Endothelial cell of umbilical vein (primary cell): ENCODE measurements at places on chromosomes 1 and 21.
A peak's percentile ranks its signal among the peaks of the same experiment; 100 is the strongest.

- DNase-seq, result peak; percentile 61
Measured at GRCh38 chr1:41726899-41727748, 191.6 kb downstream of the HIVEP3 start.

GRCh38 chr1:55053265-55053954 is 14.1 kb downstream of the PCSK9 start:
- DNase-seq, result no peak

DNA sequence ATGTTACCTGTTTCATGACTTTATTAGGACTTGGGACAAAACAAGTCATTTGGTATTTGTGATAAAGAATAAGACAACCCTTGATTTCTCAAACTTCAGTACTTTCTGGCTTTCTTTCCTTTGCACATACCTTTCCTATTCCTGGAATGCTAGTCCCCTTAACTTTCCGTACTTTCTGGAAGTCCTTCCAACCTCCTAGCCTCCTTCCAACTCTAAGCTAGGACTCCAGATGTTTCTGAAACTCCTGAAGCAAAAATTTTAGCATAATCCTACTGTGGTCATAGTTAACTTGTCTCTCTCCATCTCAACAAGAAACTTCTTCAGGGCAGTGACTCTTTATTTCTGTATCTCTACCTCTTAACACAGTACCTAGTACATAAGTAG is 19.8 kb upstream of the C1orf105 start:
- no peak for DNase-seq

DNA sequence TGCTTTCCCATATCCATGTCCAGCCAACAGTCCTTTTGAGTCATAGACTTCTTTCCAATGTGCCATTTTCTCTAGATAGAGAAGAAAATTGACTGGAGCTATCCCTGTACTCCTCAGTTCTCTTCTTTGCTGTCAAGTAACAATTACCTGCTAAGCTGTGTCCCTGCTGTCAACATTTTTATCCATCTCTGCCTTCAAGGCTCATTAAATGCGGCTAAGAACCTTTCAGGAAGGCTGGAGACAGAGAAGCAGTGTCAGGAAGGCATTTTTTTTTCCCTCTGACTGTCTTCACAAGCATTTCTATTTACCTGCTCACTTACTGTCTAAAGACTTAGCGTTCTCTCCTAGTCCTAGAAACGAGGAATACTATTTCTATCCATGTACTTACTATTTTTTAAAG is 69.1 kb downstream of the MTR start:
- no peak for DNase-seq

DNA sequence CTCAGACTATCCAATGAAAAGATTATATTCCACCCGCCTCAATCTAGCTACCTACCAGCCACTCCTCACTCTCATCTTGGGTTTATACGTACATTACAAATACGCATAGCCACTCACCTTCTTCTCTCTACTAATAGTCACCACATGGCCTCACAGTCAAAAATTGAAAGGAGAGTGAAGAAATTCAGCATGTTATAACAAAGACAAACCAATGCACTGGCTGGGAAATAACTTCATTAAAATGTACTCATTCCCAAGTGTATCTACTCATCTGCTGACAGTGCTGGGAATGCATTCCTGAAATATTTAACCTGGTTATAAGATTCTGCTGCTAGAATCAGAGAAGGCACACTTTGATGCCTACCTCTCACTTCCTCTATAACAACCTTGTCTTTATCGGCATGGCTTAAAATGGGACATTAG is 6.5 kb downstream of the ZNF644 start:
- DNase-seq, result no peak
